ENCODE measurements at places on chromosomes 6 and 20.

DNA sequence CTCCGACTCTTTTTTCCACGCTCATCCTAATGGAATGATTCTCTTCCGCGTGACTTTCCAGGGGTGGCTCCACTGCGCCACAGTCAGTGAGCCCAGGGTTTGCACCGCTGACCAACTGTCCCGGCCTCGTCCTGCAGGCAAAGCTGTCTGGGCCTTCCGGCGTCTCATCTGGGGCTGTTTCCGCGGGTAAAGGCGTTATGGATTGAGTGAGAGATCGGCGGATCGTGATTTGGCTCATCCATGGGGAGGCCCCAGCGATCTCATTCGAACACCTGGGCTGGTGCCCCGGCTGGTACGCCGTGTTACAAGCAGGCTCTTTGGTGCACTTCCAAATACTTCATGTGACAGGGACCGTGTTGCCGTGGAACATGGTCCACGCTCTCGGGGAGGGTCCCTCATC is 47.8 kb downstream of the KCNQ2 start:
- no peak for DNase-seq

GRCh38 chr6:35294308-35294945 is 3.2 kb upstream of the DEF6 start:
- peak; percentile 42 for DNase-seq

DNA sequence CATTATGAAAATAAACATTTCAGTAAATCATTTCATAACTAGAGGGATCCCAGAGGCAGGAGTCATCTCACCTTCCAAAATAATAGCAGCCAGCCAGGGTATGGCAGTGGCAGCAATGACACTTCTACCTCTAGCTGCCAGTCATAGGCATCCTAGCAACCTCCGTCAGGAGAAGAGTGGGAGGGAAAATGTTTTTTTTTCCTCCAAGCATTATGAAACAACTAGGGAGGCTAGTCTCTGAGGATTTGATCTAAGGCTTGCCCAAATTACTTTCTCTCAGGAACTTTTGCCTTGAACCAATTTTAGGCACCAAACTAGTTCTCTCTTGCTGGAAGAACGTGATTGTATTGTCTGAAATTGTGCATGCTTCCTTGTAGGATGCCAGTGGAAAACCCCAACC is 208.7 kb upstream of the PREP start:
- no peak for DNase-seq

- DNase-seq = no peak
These were observed 58.5 kb downstream of the DLL1 start for GRCh38 chr6:170232186-170233002.

GRCh38 chr6:116443105-116443504 is 18.1 kb upstream of the CALHM6 start:
- no peak for DNase-seq

DNA sequence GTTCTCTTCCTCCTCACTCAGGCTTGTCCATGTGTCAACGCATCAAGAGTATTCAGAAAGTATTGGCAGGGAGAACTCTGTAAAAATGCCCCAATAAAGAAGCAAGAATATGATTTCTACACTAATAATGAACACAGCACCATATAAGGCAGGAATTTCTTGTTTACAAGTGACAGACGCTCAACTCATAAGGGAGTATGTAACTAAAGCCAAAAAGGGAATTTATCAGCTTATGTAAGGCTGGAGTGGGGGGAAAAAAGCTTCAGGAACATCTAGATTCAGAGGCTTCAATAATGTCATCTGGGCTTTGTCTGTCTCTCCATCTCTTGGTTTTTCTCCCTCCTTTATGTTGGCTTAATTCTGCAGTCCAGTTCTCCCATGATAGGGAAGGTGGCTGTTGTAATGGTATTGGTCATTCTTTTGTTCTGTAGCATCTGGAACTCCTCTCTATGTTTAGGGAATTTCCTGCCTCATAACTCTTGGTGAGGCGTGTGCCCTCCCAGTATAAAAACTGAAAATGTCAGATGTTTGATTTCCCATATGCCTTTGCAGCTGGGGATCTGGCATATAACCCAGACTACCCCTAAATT is 125.1 kb upstream of the COL21A1 start:
- DNase-seq = no peak

Data from NT2/D1 (cell line).